ENCODE measurements at places on chromosomes 16 and 17.

DNA sequence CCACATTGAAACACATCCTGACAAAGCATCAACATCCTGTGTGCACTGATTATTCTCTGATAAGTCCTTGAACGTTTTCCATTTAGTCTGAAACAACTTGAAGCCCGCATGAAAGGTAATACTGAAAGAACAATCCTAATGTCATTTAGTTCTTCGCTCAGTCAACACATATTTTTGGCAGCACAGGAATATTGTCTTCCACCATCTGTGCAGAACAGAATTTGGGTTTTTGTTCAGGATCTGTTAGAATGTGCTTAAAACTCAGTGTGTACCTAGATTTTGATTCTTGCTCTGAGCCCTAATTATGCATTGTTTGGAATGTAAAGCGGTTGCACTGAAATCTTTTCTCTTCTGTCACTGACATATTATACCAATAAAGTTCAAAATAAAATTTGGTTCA is 1036.6 kb downstream of the CDH11 start:
- no peak for DNase-seq

- DNase-seq: peak; percentile 2
Observed at GRCh38 chr16:57038166-57038565, 48.8 kb downstream of the NLRC5 start.

- peak; percentile 90 for DNase-seq
Observed at GRCh38 chr17:823501-823902, 41.3 kb downstream of the MRM3 start.

GRCh38 chr17:47721725-47722124 is 11.3 kb upstream of the TBX21 start:
- DNase-seq: no peak

DNA sequence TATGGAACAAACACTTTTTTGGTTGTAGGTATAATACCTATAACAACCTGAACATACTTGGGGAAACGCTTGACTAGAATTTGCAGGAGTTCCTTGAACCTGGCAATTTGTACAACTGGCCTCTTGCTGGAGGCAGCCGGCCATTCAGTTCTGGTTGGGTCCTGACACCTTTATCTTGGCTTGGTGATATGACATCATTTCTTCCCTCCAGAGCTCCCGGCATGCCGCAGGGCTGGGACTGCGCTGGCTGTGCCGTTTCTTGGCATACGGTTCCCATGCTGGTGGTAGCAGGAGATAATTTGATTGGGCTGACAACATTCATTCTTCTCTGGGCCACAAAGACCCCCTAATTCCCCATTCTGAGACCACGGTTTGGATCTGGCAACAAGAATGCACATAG is 87.5 kb downstream of the ASIC2 start:
- no peak for DNase-seq

- no peak for DNase-seq
Observed at GRCh38 chr16:66846831-66847230, 2.6 kb downstream of the CA7 start.

GRCh38 chr17:75468291-75468754 is 11.9 kb downstream of the TMEM94 start:
- DNase-seq: no peak

GRCh38 chr17:47077576-47077975 is 98.5 kb upstream of the RPRML start:
- DNase-seq: no peak

GRCh38 chr17:53912117-53912516 is 89.4 kb downstream of the KIF2B start:
- no peak for DNase-seq

- DNase-seq: no peak
Observed at GRCh38 chr16:1821861-1822611, 4.6 kb downstream of the HAGH start.

- DNase-seq: peak; percentile 91
Observed at GRCh38 chr16:29995324-29995910, at the start of gene HIRIP3. HIRIP3 (minus strand) TSS chr16:29995617; CDS start chr16:29995605, 12 bp downstream.

- no peak for DNase-seq
Observed at GRCh38 chr17:71753070-71753469, 367.8 kb upstream of the SOX9 start.

DNA sequence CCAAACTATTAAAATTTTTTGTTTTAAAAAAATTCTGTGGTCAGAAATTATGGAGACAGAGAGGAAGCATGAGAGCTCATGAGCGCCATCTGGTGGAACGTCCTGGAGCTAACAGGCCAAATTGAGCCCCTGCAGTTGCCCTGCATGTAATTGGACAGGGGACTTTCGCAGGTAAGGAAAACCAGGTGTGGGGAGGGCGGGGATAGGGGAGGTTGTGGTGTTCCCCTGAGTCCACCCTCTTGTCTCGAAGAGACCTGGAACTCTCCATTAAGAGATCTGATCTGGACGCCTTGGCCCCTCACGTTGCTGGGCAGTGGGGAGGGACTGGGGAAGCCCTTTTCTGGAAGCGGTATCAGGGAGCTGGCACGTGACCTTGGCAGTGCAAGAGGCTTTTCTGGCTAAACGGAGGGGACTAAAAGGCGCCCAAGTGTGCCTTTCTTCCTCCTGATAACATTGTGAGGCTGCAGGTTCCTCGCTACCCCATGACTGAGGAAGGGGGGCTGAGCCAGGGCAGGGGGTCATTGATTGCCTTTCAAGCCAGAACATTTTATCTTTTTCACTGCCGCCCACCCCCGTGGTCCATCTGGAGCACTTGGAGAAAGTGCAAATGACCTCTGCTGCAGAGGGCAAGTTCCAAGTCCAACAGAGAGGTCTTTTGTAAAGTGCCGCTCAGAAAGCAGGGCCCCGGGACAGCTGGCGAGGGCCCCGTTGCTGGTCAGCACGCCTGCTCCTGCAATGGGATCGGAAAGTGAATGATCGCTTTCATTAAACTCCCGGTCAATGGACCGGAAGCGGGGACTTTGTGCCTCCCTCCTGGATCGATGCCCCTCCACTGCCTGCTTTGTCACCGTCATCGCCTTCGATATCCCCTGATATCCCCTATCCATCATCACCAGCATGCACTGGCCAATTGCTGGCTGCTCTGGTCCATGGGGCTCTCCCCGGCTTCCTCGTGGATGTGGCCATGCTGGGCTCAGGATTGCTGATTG is 18.4 kb downstream of the PDILT start:
- peak; percentile 64 for DNase-seq

DNA sequence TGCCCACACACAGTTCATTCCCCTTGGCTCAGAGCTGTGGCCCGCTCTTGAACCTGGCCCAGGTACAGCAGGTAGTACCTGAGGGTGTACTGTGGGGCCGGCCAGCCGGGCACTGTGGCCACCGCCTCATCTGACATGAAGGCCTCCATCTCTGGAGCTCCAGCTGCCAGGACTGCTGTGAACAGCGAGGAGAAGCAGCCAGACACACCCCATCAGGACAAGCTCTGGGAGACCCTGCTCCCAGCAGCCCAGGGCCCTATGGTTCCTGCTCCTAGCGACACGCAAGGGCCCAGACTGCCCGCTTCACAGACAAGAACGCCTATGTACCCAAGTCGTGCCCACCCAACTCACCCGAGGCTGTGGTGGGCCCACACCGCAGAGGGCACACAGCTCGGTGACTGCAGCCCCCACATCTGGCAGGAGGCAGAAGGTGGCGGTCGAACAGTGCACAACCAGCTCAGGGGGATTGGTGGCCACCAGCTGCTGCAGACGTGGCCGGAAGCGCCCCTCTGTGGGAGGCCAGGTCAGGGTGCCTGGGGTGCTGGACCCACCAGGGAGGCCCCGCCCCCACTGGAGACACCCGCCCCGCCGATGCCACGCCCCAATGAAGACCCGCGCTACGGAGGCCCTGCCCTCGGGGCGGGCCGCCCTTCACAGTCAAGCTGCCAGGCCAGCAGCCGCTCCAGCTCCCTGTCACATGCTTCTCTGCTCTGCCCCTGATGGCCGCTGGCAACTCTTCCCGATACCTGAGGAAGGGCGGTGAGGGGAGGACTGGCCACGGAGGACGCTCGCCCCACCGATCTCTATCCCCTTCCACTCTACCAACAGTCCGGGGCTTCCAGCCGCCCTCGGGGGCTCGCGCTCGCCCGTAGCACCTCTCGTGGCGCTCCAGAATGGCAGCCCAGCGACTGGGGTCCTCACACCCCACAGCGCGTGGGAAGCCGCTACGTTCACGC is 1.1 kb upstream of the STUB1 start:
- peak; percentile 87 for DNase-seq

DNA sequence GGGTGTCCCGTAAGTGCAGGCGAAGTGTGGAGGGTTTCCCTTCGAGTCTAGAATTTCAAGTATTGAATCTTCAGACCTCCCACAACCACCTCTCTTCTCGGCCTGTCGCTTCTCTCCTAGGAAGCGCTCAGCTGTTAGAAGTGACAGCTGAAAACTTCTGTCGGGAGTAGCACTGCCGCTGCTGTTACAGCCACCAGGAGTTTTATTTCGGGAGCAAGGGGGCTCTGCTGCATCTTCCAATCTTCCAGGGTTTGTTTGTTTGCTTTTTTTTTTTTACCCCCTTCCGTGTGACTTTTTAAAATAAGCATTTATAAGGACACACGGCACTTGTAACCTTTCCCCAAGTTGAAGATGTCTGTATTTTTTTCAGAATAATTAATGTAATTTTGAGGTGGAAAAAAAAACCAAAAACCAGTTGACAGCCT is 767 bp downstream of the RPS6KB1 start:
- peak; percentile 65 for DNase-seq

GRCh38 chr17:32487473-32488176 is 832 bp downstream of the CDK5R1 start:
- DNase-seq: peak; percentile 66

DNA sequence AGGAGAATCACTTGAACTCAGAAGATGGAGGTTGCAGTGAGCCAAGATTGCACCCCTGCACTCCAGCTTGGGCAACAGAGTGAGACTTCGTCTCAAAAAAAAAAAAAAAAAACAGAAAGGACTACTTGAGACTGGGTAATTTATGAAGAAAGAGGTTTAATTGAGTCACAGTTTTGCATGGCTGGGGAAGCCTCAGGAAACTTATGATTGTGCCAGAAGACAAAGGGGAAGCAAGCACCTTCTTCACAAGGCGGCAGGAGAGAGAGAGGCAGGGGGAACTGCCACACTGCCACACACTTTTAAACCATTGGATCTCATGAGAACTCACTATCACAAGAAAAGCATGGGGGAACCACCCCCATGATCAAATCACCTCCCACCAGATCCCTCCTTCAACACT is 9.0 kb upstream of the MILR1 start:
- DNase-seq: no peak

DNA sequence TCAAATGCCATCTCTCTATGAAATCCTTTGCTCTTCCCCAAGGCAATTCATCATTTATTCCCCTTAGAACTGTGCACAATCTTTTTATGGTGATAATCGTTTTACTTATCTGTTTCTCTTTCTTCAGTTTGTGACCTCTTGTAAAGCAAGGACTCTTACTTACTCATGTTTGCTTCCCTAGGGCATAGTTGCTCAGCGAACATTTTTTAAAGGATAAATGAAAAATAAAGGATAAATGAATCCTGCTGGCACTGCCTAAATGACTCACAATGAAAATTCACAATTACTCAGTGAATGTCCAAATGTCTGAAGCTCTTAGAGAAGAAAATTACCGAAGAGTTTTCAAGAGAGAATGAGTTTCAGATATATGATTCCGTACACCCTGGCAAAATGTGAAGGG is 671.7 kb downstream of the CDH11 start:
- DNase-seq: no peak

DNA sequence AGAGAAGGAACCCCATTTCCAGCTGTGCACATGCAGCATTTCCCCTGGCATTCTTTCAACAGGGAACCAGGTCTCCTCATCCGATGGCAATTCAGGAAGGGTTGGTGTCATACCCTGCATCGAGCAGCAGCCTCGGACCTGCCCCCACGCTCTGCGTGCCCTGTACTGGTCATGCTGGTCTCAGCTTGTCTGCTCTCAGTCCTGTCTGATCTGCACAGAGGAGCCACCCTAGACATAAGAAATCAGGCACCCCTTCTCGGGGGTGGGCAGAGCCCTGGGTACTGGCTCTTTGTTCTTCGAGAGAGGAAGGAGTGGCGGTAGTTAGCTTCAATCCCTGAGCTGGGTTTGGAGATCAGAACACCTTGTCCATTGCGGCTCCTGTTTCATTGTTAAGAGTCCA is 162.0 kb upstream of the RPH3AL start:
- DNase-seq: no peak

DNA sequence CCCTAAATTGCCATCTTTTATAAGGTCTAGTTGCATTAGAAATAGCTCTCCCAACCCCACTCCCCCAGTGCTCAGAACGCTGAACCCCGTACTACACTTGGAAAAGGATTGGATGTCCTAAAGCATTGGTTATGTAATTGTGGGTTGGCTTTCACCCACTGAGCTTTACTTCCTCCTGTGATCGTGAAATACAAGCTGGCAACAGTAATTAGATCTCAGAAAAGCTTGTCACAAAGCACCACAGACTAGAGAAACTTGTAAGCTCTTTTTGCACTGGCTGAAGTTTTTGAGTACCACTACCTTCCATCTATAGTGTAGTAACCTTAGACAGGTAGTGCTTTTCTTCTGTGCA is 54.4 kb downstream of the SIAH1 start:
- no peak for DNase-seq

- peak; percentile 99 for DNase-seq
Observed at GRCh38 chr17:79937391-79938335, 98.0 kb downstream of the TBC1D16 start.

- no peak for DNase-seq
Observed at GRCh38 chr16:85998171-85998867, 99.4 kb downstream of the IRF8 start.

Data from NCI-H82 (cell line).